ENCODE measurements at places on chromosomes 3 and 15.

- no peak for DNase-seq
Measured at GRCh38 chr3:64082411-64082810, 59.1 kb upstream of the PSMD6 start.

GRCh38 chr3:124962403-124962940 lies 27.9 kb upstream of the MUC13 start:
- no peak for DNase-seq

GRCh38 chr3:14456794-14457193 lies 54.4 kb downstream of the SLC6A6 start:
- no peak for DNase-seq

GRCh38 chr3:45783667-45784066 lies 12.7 kb downstream of the SLC6A20 start:
- no peak for DNase-seq

GRCh38 chr3:126435456-126436315 lies 40.0 kb downstream of the ZXDC start:
- no peak for DNase-seq

GRCh38 chr15:56978898-56979662 lies 60.6 kb downstream of the TCF12 start:
- peak; percentile 78 for DNase-seq

GRCh38 chr15:85393210-85393609 lies 12.8 kb downstream of the AKAP13 start:
- no peak for DNase-seq

- DNase-seq, result no peak
Measured at GRCh38 chr15:70172124-70172523, 74.4 kb upstream of the TLE3 start.

DNA sequence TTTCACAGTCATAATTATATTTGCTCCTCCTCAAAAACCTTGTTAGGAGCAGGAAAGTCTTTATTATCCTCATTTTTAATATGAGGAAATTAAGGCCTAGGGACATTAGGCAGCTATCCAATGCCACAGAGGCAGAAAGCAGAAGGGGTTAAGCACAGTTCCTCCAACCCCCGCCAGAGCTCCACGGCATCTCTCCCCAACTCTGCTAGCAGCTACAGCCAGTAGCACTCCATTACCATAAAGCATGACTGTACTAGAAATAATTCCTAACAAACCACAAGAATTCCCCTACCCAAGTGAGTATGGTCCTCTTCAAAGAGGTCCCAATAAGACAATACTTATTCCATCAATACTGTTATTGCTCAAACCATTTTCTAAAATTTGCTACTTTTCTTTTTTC lies 9.8 kb downstream of the HEG1 start:
- peak; percentile 88 for DNase-seq

- no peak for DNase-seq
Measured at GRCh38 chr3:101495552-101495951, 17.5 kb downstream of the SENP7 start.

- DNase-seq, result no peak
Measured at GRCh38 chr3:65595222-65596028, 443.3 kb downstream of the MAGI1 start.

- DNase-seq, result no peak
Measured at GRCh38 chr15:52172869-52173268, 18.3 kb downstream of the GNB5 start.

DNA sequence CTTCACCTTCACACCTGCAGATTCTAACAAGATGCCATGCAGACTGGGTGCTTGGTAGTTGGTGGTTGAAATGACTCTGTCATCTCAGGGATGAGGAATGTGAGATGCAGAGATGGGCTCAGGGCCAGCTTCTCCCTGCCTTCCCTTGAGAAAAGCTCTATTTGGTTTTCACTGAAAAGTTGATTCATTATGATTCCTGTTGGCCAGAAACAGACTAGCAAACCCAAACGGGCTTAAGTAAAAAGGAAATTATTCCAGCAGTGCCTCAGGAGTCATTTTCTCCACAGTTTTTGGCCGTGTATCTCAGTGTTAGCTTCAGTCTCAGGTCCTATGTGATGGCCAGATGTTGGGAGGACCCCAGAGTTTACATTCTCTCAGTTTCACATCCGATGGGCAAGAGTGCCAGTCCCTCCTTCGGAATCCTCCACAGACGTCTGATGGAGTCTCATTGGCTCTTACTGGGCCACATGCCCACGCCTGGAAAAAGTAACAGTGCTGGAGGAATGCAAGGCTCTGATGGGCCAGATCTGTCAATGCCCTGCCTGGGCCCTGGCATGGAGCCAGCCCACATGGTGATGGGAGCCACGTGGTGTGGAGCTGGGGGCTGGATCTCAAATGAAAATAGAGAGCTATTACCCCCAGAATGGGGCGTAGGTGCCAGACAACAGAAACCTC lies 22.3 kb upstream of the SACM1L start:
- peak; percentile 81 for DNase-seq

DNA sequence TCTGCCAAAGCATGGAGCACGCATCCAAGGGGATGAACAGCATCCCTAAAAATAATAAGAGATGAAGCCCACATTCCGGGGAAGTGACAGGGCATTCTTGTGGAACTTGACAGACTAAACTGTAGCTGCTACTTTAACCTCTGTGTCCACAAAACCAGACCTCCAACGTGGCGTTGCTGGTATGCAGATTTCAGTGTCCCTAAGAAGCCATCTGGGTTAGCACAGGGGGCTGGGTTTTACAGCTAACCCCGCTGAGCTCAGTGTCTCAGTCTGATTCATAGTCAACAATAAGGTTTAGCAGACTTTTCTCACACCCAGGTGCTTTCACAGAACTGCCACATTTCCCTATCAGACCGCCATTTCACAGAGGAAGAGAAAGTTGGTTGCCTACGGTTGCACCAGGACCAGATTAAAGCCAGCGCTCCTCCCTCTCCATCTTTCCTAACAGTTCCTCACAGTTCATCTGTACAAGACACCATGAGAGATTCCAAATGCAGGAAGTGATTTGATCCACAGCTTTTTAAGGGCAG lies 61.6 kb upstream of the CTDSPL start:
- DNase-seq, result peak; percentile 38

GRCh38 chr15:79157631-79158592 lies 67.3 kb upstream of the RASGRF1 start:
- DNase-seq, result no peak

DNA sequence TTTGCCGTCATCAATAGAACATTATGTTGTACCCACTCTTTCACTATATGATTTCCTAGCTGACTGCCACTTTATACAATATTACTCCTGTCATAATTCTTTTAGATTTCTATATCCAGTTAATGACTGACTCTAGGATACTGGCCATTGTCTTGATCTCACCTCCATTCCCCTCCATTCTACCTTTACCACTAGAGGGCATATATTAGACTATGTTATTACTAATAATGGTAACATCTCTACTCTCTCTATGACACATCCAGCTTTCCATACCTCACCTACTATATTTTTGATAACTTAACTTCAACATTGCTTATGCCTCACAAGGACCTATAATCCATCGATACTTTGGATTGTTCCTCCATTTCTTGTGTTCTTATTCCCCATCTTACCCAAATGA lies 31.4 kb upstream of the POU1F1 start:
- peak; percentile 10 for DNase-seq

- DNase-seq, result no peak
Measured at GRCh38 chr3:182908471-182908870, 71.9 kb downstream of the DCUN1D1 start.

DNA sequence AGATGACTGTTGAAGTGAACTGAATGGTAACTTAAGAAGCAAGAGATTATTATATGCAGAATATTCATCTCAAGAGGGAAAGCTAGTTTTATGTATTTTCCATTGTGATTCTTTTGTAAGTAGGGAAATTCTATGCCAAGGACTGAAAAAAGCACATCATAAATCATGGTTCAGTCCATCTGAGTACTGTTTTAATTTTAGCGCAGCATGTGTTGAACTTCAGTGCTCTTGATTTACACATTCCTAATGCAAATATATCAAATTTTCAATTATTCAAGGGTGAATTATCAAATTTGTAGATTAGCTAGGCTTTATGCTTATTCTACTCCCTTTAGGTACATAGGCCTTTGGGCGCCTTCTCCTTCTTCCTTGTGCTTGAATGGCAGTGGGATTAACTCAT lies 50.3 kb upstream of the TCF12 start:
- no peak for DNase-seq

DNA sequence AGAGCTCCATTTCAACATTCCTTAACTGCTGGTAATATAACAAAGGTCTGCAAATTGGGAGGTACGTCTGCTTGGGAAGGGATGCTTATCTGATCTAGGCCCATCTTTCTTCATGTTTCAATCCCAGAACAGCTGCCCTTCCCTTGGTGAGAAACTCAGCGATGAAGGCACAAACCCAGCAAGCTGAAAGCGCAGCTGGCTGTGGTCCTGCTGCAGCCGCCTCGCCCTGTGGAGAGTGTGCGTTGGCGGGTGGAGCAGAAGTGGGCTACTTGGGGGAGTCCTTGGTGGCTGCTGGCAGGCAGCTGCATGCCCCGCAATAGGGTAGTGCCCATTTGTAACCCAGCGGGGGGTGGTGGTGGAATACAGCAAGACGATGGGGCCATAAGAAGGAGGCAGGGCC lies 160.6 kb upstream of the WNT5A start:
- no peak for DNase-seq

DNA sequence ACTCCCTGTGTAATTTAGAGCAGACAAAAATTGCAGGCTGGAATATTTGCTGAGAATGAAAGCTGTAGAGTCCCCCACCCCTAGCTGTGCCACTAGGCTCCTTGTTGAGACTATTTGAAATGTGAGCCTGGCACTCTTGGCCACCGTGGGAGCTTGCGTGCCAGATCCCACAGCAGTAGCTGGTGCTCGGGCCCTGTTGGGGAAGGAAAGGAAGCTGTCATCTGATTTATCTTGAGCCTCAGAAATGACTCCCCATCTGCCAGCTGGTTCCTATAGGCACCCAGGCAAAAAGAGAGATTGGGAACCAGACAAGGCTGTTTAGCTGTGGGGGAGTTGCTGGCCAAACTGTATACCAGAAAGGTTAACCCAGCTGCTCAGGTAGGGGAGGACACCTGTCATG lies 23.4 kb upstream of the CLEC3B start:
- DNase-seq, result no peak

GRCh38 chr15:99009741-99010330 lies 2.2 kb upstream of the PGPEP1L start:
- DNase-seq, result no peak

Data from EL (cell line).